ENCODE measurements at places on chromosomes 11 and 22.

- no peak for DNase-seq
These were observed 30.6 kb downstream of the SHANK2 start for GRCh38 chr11:71221821-71222220.

DNA sequence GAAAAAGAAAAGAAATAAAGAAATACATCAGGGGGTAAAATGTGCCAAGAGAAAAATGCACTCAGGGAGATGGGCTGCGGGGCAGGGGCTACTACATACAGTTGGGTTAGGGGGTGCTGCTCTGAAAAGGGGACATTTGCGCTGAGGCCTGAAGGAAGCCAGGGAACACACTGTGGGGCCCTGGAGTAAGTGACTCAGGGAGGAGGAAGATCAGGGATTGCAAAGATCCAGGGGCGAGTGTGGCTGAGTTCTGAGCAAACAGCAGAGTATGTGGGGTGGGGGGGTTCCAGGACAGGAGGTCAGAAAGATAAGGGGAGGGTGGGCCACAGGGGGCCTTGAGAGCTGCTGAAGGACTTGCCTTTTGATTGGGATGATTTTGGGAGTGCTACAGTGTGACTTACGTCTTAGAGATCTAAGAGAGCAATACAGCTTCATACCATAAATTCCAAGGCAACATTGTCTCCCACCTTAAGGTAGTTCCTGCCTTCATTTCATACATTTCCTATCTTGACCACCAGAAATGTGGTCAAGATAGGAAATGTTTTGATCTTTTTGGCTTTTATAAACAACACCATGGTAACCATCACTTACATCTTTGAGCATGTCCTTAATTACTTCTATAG is 5.8 kb downstream of the A4GALT start:
- DNase-seq, result no peak

DNA sequence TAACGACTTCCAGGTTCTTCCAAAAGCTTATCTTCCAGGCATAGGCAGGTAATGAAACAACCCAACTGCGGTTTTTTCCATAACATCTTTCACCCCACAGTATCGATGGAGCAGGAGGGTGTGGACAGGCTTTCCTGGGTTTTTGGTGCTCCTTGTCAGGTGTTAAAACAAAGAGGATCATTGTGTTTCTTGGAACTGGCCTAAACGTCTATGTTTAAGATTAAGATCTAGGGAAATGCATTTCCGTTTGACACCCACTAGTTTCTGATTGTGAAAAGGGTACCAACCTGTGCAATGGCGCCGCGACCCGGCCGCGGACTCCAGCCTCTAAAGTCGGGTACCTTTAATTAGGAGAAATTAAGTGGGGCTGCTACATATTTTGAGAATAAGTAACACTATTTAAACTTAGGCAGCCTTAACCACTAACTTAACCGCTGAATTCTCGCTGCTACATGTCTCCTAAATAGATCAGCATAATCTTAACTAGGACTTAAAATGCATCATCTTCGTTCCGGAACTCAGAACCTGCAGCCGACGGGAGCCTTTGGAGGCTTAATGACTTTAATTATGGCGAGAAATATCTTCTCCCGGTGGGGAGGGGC is 31.5 kb downstream of the C22orf31 start:
- no peak for DNase-seq

- DNase-seq, result no peak
These were observed 453.0 kb upstream of the LUZP2 start for GRCh38 chr11:24043842-24044241.

GRCh38 chr11:58688789-58689503 is 42.8 kb downstream of the GLYAT start:
- no peak for DNase-seq

GRCh38 chr11:123235117-123235655 is 40.1 kb upstream of the CLMP start:
- DNase-seq, result peak; percentile 36

- DNase-seq, result peak; percentile 91
These were observed at the start of the genes SIAE and SPA17 for GRCh38 chr11:124673333-124674167. Gene SIAE (minus strand): TSS chr11:124673739. CDS start chr11:124673708, 31 bp downstream. Gene SPA17 (plus strand): TSS chr11:124673904. CDS start chr11:124675265, 1,361 bp downstream.

GRCh38 chr22:39967996-39968972 is 8.1 kb downstream of the TMA7B start:
- no peak for DNase-seq

DNA sequence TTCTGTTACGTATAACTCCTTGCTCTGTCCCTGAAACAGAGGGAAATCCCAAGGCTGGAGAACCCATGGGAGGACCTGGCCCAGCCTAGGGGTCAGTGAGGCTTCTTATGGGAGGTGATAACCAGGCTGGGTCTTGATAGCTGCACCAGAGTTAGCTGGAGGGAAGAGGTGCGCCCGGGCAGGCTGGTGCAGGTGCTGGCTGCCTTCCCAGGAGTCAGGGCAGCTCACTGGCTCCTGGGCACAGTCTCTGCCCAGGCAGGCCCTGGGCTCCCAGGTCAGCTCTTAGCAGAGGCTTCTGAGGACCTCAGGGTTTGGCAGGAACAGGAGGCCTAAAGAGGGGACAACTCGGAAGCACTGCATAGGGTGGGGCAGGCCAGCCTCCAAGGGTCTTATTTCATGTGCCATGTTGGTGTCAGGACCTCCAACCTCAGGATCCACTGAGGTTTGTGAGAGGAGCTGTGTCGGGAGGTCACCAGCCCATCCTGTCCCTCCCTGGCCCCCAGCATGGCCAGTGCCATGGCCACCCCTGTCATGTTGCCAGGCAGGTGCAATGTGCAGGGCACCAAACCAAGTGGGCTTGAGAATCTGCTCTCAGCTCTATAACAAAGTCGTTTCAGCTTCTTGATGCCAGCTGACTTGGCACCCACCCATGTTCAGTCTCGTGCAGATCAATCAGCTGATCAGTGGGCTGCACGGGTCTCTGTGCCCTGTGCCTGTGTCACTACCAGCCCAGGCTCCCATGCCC is 20.5 kb upstream of the CELSR1 start:
- no peak for DNase-seq

- peak; percentile 98 for DNase-seq
These were observed at the start of gene TUG1 for GRCh38 chr22:30968924-30969531. Gene TUG1 (plus strand): TSS chr22:30969265.

DNA sequence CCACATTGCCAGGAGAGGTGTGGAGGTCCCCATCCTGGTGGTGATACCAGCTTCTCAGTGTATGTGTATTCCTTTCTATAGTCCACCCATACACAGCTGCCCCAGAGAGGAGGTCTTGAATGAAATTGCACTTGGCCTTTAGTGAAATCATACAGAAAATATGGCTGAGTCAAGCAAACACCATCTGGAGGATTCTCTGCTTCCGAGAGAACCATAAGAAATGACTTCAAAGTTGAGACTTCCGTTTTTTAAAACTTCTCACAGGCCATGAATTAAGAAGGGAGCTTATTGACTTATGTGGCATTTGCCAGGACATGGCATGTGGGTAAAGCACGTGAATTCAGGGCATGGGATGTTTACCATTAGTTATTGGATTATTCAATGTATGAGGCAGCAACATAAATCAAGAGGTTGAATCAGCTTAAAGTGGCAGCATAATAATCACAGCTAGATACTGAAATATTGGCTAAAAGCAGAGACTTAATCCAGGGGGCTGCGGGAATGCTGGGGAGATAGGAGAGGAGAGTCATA is 119.1 kb upstream of the MTNR1B start:
- no peak for DNase-seq

DNA sequence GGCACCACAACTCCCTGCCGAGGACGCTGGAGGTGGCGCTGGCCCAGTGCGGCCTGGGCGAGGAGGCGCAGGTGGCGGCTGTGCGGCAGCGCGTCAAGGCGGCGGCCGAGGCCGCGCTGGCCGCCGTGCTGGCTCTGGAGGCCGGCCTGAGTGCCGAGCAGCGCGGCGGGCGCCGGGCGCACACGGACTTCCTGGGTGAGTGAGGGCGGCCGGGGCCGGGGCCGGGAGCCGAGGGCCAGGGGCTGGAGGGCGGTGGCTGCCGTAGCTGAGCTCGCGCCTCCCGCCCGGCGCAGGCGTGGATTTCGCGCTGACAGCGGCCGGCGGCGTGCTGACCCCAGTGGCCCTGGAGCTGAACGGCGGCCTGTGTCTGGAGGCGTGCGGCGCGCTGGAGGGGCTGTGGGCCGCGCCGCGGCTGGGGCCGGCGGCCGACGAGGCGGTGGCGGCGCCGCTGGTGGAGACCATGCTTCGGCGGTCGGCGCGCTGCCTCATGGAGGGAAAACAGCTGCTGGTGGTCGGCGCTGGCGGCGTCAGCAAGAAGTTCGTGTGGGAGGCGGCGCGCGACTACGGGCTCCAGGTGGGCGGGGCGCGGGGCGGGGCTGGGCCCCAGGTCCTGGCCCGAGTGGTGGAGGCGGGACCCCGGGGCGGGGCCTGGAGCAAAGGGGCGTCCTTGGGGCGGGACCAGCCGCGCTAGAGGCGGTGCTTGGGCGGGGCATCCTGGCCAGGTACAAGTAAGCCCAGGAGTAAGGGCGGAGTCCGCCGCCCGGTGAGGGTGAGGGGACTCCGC is 5.4 kb downstream of the CARNS1 start:
- peak; percentile 97 for DNase-seq

DNA sequence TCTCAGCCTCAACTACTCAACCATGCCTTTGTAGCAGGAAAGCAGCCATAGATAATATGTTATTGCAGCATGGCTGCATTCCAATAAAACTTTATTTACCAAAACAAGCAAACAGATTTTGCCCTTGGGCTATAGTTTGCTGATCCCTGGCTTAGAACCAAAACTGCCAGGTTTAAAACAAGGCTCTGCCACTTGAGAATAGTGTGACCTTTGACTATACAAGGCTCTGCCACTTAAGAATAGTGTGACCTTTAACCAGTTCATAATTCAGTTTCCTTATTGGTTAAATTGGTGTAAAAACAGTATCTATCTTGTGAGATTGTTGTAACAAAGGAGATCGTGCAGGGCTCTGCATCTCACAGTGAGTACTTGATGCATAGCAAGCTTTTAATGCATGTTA is 217.3 kb upstream of the MTNR1B start:
- no peak for DNase-seq

DNA sequence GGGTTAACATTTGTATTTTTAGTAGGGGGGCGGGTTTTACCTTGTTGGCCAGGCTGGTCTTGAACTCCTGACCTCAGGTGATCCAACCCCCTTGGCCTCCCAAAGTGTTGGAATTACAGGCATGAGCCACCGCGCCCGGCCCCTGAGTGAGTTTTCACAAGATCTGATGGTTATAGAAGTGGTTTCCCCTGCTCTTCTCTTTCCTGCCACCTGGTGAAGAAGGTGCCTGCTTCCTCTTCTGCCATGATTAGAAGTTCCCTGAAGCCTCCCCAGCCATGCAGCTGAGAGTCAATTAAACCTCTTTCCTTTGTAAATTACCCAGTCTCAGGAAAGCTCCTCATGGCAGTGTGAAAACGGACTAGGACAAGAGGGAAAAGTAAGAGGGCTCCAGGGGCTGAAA is 259.1 kb upstream of the PLET1 start:
- DNase-seq, result no peak

DNA sequence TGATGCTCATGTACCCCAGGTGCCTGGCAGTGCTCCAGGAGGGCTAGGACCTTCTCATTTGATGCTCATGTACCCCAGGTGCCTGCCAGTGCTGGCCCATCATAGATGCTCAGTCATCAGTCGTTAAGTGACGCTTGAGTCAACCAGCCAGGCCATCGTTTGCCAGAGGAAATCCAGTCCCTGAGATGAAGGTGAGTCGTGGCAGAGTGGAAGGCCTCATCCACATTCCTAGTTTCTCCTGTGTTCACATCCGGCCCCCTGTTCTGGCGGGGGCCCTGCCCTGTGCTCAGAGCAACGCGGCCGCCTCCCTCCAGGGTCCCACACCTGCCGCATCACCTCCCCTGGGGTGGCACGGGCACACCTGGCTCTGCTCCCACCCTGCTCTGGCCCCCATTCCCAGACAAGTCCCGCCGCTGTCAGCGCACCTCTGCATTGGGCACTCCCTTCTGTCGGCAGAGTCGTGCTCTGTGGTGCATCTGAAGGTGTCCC is 279.9 kb downstream of the BRD1 start:
- DNase-seq, result no peak

GRCh38 chr11:34165786-34166555 is 60.5 kb downstream of the NAT10 start:
- DNase-seq, result no peak

DNA sequence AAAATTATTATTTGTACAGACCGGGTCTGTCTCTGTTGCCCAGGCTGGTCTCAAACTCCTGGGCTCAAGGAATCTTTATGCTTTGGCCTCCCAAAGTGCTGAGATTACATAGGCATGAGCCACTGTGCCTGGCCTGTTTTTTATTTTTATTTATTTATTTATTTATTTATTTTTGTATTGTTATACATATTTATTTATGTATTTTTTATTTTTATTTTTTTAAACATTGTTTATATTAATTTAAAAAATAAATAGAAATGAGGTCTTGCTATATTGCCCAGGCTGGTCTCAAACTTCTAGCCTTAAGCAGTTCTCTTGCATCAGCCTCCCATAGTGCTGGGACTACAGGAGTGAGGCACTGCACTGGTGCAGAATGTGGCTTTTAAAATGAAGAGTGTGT is 47.0 kb downstream of the SWAP70 start:
- DNase-seq, result no peak
